Endothelial cell (in vitro differentiated cells): ENCODE measurements at places on chromosomes 4 and X. TPM values are rescaled to one million over a fixed set of nuclear protein-coding genes. Genes with fewer than 3 reads are reported as not detected.

DNA sequence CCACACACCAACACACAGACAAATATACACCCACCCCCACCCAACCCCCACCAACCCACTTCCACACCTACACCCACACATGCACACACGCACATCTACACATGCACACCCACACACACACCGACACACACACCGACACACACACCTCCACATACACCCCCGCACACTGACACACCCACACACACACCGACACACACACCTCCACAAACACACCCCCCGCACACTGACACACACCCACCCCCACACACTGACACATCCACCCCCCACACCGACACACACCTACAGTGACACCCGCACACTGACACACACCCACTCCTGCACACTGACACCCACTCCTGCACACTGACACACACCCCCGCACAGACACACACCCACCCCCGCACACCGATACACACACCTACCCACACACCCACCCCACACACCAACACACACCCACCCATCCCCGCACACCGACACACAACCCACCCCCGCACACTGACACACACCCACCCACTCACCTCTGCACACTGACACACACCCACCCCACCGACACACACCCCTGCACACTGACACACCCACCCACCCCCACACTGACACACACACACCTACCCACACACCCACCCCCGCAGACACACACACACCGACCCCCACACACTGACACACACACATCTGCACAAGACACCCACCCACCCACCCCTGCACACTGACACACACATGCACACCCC, 31.1 kb downstream of the FGFRL1 start:
- H3K27me3 ChIP-seq: peaks cover 9% of the 10 kb centered on the region
- no peak overlapping the region for H3K4me3 ChIP-seq
- H3K4me1 ChIP-seq: no peaks in the 10 kb centered on the region
- peaks cover 4% of the 10 kb centered on the region for H3K36me3 ChIP-seq
- DNase-seq: no peak
- H3K27ac ChIP-seq: no peak overlapping the region

DNA sequence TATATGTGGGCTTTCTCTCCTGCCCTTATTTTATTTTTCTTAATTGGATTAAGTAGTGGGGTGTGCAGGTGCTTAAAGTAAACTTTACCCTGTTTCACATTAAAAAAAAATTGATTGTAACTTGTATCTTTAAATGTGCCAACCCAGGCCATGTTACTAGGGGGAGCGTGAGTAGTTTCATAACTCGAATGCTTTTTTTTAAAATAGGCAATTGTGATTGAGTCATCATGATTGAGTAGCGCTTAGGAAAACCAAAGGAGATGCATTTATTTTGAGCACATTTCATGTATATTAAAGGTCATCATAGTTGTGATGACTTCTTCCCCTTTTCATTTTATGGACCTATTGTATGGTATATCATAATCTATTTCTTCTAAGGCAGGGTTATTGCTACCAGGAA, 32.2 kb downstream of the GPAT3 start:
- no peak for DNase-seq
- no peaks in the 10 kb centered on the region for H3K4me1 ChIP-seq
- no peaks in the 10 kb centered on the region for H3K36me3 ChIP-seq
- H3K27me3 ChIP-seq: no peaks in the 10 kb centered on the region

DNA sequence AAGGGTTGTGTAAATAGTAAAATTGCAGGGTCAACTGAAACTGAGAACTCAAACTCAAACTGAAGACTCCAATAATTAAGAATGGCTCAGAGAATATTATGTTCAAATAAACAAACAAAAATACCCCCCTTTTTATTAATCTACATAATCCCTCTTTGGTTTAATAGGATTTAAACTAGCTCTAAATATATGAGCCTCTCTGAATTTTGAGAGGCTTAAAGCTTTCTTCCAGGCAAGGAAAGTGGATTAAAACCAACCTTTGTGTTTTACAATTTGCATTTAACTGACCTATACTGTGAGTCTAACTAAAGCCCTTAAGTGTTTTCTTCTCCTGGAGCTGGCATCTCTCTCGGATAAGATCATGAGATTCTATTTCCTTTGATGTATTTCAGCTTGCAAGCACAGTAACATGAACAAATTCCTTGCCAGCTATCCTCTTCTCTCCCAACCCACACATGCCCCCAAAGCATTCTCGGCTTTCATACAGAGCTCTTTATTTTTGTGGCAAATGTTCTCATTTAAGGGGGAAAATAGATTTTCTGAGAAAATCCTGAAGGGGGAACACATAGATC, 1310.8 kb upstream of the AGA start:
- no peaks in the 10 kb centered on the region for H3K36me3 ChIP-seq
- H3K4me3 ChIP-seq: no peak overlapping the region
- H3K27ac ChIP-seq: no peak overlapping the region
- H3K27me3 ChIP-seq: no peaks in the 10 kb centered on the region
- no peak for DNase-seq
- H3K4me1 ChIP-seq: no peaks in the 10 kb centered on the region

The STARD8 gene
- total RNA-seq: 82.7 TPM

The NUDT11 gene
- total RNA-seq: 8.7 TPM

- peaks cover 3% of the 10 kb centered on the region for H3K27me3 ChIP-seq
- H3K4me1 ChIP-seq: peaks cover 17% of the 10 kb centered on the region
- no peak overlapping the region for H3K27ac ChIP-seq
- H3K36me3 ChIP-seq: peaks cover 4% of the 10 kb centered on the region
- DNase-seq: no peak
These were observed 18.5 kb downstream of the IGFBP7 start for GRCh38 chr4:57091657-57092162.

The EDA2R gene
- total RNA-seq: 13.0 TPM

DNA sequence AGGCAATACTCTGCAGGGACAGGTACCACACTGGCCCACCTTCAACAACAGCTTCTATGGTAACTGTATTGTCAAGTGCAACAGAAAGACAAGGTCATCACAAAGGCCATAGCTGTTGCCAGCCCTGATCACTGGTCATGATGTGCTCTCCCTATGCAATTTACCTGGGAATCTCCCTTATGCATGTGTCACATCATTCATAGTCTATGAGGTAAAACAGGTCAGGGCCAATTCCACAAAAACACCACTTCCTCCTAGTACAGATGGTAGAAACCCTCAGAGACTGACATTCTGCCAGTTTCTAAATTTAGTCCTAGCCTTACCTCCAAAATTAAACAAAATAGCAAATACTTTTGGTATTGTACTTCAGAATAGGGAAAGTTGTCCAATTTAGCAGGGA, 132.8 kb downstream of the MGST2 start:
- DNase-seq: no peak
- no peaks in the 10 kb centered on the region for H3K36me3 ChIP-seq
- no peak overlapping the region for H3K27ac ChIP-seq
- no peak overlapping the region for H3K4me3 ChIP-seq

The FGD1 gene
- 15.6 TPM for total RNA-seq

DNA sequence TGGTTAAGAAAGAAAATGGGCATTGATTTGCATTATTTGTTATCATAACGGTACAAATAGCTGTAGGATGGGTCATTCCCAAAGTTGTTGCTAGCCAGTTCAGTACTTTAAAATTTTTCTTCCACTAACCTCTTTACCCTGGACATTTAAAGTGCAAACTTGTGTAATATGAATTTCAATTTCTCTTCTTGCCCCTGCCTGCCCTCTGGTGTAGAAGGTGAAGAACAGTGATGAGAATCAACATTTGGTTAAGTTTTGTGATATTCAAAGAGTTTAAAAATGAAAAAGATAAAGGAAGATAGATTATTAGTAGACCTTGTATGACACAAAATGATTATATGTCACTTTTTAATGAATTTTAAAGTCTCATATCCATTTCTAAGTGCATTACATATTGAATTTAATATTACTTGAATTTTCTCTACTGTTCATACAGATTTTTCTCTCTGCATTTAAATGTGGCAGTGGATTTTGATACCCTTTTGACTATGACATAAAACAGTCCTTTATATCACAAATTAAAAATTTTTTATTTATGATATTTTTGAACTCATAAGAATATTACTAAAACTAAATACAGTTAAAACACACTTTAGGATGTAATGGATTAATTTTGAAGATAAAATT, 337.7 kb downstream of the BMPR1B start:
- H3K4me1 ChIP-seq: peaks cover 24% of the 10 kb centered on the region
- H3K4me3 ChIP-seq: no peak overlapping the region
- H3K27me3 ChIP-seq: no peaks in the 10 kb centered on the region

The PPP1R2C gene
- not detected for total RNA-seq

GRCh38 chrX:39492497-39493162, 605.1 kb downstream of the BCOR start:
- H3K27me3 ChIP-seq: peaks cover 2% of the 10 kb centered on the region
- DNase-seq: no peak
- H3K4me3 ChIP-seq: no peak overlapping the region

The XAGE2 gene
- not detected for total RNA-seq

The SYNPO2 gene
- 1.1 TPM for total RNA-seq

GRCh38 chrX:153537080-153537479, 19.6 kb downstream of the ATP2B3 start:
- no peaks in the 10 kb centered on the region for H3K4me1 ChIP-seq
- no peak overlapping the region for H3K27ac ChIP-seq
- no peaks in the 10 kb centered on the region for H3K36me3 ChIP-seq
- peaks cover 8% of the 10 kb centered on the region for H3K27me3 ChIP-seq
- no peak for DNase-seq

DNA sequence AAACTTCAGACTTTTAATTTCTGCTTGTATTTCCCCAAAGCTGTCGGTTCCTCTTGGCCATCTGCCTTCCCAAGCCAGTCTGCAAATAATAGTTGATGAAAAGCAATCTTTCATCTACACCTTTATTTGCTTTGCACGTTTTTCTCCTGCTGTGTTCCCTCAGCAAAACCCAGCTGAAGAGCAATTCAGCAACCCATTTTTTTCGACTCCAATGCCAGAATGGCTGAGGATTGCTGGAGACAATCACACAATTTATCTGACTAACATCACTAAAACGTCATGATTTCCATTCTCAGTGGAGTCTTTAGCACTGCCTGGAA, 94.3 kb downstream of the GPRIN3 start:
- no peak overlapping the region for H3K4me3 ChIP-seq
- no peak for DNase-seq
- H3K4me1 ChIP-seq: no peaks in the 10 kb centered on the region
- no peaks in the 10 kb centered on the region for H3K27me3 ChIP-seq
- H3K27ac ChIP-seq: no peak overlapping the region

DNA sequence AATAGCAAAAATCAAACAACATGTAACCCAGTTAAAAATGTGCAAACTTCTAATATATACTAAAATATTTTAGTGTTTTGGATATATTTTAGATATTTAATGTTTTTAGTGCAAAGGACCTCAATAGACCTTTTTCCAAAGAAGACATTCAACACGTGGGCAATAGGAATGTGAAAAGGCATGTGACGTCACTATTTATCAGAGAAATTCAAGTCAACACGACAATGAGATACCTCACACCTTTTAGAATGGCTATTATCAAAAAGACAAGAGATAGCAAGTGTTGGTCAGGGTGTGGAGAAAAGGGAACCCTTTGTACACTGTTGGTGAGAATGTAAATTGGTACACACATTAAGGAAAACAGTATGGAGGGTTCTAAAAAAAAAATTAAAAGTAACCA, 115.6 kb upstream of the FAM47B start:
- no peak overlapping the region for H3K27ac ChIP-seq
- no peaks in the 10 kb centered on the region for H3K27me3 ChIP-seq

The CCDC158 gene
- total RNA-seq: not detected

- H3K4me3 ChIP-seq: no peak overlapping the region
- H3K36me3 ChIP-seq: no peaks in the 10 kb centered on the region
- H3K27me3 ChIP-seq: no peaks in the 10 kb centered on the region
These were observed 157.5 kb upstream of the ITM2A start for GRCh38 chrX:79524642-79525041.

DNA sequence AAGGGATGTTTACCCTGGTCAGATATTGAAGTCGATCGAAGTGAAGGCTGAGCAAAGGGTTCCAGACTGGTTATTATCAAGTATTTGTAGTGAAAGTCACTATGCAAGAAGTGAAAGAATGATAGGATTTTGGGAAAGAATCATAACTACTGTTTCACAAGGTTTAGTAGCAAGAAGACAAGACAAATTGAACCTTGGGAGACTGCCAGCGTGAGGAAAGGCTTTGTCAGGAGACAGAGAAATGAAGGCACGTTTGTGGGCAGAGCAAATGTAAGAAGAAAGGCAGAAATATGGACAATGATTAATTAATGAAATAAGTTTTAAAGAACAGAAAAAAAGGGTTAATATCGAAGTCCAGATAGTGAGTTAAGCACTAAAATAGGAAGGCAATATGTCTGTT, 456.8 kb downstream of the TRIML1 start:
- no peaks in the 10 kb centered on the region for H3K36me3 ChIP-seq
- no peak overlapping the region for H3K4me3 ChIP-seq
- peaks cover 3% of the 10 kb centered on the region for H3K27me3 ChIP-seq
- H3K27ac ChIP-seq: no peak overlapping the region

DNA sequence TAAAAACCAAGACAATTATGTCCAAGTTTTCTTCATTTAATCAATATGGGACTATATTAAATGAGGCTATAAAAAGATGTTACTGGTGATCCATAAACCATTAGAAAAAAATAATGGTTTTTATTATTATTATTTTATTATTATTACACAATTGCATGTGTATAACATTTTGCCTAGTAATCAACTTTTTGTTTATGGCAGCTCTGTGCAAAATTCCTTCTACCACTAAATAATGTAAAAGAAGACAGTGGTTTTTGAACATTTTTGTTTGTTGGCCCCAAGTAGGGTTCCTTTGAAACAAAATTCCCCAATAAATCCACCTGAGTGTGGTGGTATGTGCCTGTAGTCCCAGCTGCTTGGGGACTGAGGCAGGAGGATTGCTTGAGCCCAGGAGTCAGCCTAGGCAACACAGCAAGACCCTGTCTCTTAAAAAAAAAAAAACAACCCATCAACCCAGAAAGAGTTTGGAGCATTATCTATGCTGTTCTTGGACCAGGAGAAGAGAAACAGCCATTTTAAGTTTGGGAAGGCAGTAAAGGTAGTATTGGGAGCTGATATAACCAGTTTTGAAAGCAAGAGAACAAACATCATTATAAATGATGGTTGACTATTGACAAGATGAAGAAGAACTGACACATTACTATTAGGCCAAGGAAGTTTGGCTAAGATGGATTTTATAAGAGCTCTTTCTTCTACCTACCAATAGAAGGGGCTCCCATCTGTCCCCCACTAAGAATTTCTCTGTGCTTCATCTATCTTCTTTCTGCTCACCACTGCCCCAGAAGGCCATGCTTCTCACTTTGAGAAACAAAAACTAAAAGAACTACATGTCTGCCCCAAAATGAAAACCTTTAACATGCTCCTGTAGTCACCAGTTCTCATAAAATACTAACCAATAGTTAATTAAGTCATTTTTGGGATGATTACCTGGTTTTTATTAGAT, 2.2 kb downstream of the TMEM156 start:
- DNase-seq: no peak
- H3K4me1 ChIP-seq: no peaks in the 10 kb centered on the region
- no peaks in the 10 kb centered on the region for H3K27me3 ChIP-seq
- H3K36me3 ChIP-seq: no peaks in the 10 kb centered on the region
- no peak overlapping the region for H3K4me3 ChIP-seq

DNA sequence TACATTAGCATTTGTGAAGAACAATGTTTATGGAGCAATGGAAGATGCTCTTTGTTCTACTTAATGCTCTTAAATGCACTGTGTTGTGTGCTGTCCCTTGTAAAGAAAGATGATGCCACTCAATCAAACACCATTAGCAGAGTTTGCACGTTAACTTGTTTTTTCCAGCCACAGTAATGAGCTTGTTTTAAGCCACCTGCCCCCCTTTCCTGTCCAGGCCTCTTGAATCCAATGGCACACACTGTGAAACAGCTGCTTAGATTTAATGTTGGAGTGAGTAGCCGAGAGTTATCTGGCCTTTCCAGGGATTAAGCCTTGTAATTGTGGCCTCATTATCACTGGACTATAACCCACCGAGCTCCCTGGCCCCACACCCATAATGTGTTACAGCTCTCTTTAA, 86.0 kb downstream of the PAK3 start:
- no peak overlapping the region for H3K27ac ChIP-seq
- no peak for DNase-seq
- no peaks in the 10 kb centered on the region for H3K36me3 ChIP-seq
- H3K4me1 ChIP-seq: peaks cover 10% of the 10 kb centered on the region
